ENCODE measurements at places on chromosomes 1 and 21.

GRCh38 chr1:228299211-228299610 lies 91.4 kb downstream of the OBSCN start:
- no peak for DNase-seq

DNA sequence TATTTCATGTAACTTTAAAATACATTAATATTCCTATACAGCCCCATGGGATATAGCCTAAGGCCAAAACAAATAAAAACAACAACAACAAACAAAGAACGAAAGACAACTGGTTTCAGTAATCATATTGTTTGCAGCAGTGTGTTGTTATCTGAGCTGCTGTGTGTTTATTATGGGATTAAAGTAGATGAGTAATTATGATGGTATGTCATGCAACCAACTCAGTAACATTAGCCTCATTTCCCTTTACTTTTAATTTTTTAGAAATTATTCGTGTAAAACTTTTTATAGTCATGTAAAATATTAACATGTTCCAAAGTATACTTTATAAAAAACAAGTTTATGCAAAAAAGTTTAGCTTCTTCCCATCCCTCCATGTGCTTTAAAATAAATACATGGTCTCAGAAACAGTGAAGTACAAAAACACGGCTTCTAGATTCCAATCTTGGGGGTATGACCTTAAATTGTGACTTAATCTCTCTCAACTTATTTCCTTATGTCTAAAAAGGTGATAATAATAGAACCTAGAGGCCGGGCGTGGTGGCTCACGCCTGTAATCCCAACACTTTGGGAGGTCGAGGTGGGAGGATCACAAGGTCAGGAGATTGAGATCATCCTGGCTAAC lies 176.1 kb downstream of the SLC45A1 start:
- DNase-seq = no peak

DNA sequence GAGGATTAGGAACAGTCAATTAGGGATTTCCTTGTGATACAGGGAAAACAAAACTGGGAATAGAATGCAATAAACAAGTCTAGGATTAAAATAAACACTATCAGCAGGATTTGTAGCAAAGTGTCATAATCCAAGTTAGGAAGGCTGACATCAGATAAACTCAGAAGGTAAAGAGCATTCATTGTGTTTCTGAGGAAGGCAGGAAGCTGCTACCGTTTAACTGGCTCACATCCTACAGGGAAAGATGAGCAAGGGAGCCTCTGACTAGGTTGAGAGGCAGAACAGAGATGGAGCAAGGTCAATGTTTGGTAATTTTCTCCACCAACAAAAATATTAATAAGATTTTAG lies 124.7 kb downstream of the POU2F1 start:
- DNase-seq = no peak

- peak; percentile 40 for DNase-seq
Observed at GRCh38 chr1:230808281-230808872, 59.9 kb downstream of the C1orf198 start.

GRCh38 chr21:27365394-27365793 lies 398.5 kb upstream of the ADAMTS5 start:
- DNase-seq = no peak

DNA sequence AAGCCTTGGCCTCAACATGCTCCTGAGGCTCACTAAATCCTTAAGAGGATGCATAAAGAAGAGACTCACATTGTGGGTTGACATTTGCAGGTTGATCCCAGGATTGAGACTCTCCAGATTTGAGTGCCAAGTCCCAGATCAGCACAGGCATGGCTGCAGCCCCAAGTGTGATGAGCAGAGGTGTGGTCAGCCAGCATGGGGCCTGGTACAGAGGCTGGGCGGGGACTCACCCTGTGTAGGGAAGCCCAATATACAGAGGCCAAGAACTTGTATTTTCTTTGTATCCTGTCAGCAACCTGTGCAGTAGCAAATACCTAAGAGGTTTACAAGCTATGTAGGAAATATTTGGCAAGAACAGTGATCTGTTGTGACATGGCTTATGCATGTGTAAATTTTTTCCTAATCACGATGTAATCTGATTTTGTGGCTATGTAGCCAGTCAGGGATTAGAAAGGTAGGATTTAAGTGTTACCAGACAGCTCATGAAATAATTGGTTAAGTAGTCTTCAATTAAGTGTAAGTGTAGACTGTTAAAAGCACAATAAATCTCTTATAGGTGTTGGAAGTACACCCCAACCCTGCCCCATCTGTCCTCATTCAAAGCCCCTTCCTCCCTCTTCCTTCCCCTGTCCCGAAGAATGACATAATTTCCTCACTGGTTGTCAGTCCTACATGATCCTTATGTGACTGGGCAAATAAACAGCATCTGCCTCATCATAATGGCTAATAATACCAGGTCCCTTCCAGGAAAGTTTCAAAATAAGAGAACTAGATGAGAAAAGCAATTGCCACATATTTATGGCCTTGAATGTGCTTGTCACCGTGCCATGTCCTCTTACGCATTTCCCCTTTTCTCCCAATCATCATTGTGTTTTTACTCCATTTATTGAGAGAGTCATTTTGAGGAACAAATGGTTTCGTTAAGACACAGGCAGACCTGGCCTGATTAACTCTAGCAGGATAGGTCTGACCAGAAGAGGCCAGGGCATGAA lies 120.9 kb downstream of the HLX start:
- DNase-seq = no peak

DNA sequence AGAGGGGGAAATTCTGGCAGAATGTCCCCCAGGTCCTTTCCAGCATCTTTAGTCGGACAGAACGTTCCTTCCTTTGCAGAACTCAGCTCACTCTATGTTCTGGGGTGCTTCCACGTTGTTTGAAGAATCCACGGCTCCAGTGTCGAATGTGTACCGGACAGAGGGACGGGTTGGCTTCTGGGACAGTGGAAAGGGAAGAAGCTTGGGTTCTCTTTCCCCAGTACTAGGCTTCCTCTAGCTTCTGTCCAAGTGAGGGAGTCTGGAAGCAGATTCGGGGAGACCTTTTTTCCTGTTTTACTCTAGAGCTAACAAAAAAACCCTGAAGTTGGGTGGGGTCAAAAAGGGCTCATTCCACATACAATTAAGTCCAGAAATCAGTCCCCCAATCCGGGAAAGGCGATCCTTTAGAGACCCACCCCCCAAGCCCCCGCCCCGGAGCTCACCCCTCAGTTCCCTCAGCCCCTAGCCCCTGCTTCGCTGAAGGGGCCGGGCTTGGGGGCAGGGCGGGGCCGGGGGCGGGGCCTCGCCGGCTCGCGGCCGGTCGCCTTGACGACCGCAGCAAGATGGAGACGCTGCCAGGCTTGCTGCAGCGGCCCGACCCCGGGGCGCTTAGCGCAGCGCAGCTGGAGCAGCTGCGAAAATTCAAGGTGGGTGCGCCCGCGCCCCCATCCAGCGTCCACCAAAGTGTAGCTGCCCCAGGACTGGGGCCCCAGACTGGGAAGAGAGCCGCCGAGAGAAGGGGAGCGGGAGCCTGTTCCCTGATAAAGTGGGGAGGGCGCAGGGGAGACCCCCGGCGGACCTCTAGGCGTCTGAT lies at the start of gene RIIAD1:
TSS of gene RIIAD1 (plus strand) at position 549 of the 814 bp plus-strand sequence. CDS start at position 564, 15 bp downstream.
- no peak for DNase-seq

GRCh38 chr1:201050515-201051277 lies 27.2 kb upstream of the KIF21B start:
- no peak for DNase-seq

GRCh38 chr1:232142403-232143314 lies 487.3 kb downstream of the SIPA1L2 start:
- no peak for DNase-seq

GRCh38 chr1:176220100-176220689 lies 13.1 kb upstream of the COP1 start:
- DNase-seq = no peak

DNA sequence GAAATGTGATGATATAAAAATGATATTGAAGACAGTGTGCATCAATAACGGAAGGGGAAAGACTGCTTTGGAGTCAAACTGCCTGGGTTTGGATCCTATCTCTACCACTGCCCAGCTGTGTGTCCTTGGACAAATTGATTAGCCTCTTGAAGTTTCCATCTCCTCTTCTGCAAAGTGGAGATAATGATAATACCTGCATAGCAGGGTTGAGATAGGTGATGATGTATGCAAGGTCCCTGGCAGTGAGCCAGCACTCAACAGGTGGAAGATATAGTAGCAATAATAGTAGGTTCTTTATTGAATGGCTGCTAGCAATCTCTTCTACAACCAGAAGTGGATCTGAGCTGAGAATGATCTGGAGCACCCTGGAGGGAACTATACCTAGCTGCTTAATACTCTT lies 166.7 kb downstream of the MIS18A start:
- no peak for DNase-seq

DNA sequence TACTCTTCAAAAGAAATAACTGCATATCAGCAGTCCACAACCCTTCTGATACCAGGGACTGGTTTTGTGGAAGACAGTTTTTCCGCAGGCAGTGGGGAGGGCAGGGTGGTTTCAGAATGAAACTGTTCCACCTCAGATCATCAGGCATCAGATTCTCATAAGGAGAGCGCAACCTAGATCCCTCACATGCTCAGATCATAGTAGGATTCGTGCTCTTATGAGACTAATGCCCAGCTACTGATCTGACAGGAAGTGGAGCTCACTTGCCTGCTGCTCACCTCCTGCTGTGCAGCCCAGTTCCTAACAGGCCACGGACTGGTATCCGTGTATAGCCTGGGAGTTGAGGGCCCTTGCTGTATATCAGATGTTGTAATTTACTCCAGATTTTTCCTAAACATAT lies 11.5 kb downstream of the RO60 start:
- DNase-seq = no peak

DNA sequence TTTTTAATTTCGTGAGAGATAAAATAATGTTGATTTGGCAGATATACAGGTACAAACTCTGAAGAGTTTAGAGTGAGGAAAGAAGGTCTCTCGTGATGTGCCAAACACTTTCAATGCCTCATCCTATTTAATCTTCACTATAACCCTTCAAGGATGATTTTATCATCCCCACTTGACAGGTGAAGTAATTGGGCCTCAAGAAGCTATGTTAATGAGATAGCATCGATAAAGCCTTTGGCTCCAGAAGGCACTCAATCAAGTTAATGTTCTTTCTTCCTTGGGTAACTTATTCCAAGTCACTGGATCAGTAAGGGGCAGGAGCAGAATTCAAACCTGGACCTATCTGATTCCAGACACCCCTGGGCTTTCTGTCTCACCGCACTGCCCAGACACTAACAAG lies 7.2 kb downstream of the LMOD1 start:
- DNase-seq = no peak

DNA sequence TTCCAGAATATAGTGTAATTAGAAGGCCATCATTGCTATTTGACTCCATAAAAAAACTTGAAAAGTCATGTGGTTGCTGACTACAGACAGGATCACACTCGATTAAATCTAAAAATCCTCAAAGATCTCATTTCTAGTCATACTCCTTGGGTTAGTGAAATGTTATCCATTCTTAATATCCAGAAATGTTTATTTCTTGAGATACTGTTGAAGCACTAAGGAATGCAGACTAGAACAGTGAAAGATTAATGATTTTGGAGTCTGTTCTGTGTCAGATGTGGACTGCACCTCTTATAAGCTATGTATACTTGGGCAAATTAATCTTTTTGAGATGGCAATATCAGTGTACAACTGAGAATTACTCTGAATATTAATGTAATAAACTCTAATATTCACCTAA lies 65.1 kb downstream of the ADSS2 start:
- no peak for DNase-seq

- no peak for DNase-seq
Observed at GRCh38 chr1:208252836-208253576, 8.8 kb upstream of the PLXNA2 start.

All from nucleus accumbens (tissue), 56 donors.